ENCODE measurements at places on chromosomes 2 and 18.

- no peak for DNase-seq
Observed at GRCh38 chr2:11067221-11068078, 87.8 kb upstream of the SLC66A3 start.

DNA sequence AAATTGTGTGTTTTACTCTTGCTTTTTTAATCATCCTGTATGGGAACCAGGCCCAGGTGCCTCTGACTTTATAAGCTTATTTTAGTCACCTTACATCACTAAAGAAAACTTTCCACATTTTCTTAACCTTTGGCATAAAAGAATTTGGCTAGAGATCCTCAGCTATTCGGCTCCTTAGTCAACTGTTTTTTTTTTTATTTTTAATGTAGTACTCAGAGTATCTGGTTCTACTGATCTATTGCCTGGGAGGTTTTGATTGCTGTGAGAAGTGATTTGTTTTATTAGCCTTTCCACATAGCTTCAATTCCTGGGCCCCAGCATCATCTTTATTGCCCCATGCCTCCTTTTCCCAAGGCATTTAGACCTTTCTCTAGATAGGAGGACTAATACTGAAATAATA, 121.0 kb downstream of the MYO1B start:
- no peak for DNase-seq

DNA sequence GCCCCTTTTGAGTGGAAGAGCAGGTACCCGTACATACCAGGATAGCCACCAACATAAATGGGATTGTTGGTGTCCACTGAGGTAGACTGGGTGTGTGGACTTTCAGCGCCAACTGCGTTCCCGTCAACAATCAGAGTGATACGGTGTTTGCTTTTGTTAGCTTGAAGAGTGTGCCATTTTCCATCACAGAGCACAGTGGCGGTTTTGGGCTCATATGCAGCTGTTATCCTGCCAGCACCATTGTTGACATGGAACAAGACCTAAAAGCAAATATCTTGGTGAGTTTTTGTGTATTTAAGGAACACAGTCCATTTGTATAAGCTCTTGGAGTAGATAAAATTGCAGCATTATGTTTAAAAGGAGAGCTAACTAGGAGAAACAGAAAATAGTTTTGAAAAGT, 174.5 kb downstream of the LAMA1 start:
- no peak for DNase-seq

DNA sequence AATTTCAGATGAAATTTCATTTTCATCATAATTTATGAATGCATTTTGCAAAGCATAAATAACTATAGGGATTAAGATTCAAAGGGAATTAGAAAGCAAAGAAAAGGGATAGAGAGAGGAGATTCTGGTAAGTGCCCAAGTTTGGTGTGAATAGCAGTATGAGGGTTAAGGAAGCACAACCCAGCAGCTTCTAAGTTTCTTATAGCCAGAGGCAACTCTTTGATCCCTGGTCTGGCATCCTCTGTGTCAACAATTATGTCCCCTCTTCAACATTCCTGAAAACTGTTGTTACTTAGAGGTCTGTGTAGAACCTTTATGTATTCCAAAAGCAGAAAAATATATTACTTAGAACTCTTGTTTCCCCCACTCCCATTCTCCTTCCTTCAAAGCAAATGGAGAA, 171.6 kb upstream of the SATB2 start:
- no peak for DNase-seq

- DNase-seq, result no peak
Observed at GRCh38 chr2:63345285-63345633, 243.0 kb downstream of the WDPCP start.

DNA sequence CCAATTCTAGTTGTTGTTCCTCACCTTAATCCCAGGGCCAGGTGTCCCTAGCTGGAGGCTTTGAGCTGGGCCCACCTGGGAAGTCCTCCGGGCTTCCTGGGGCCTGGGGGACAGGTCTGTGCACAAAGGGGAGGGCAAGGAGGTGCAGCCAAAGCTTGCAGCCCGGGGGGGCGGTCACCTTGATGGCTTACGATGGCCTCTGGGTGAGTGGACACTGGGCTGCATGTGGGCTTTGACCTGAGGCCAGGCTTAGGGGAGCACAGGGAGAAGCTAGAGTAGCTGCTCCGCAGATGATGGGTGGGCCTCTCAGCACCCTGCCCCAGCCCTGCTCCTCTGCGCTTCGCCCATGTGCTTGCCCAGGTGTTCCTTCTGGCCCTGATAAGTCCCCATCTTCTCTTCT, 41.8 kb upstream of the HAAO start:
- DNase-seq, result no peak

Measured in kidney (tissue), 22 donors.